ENCODE measurements at places on chromosomes 5 and 9.

DNA sequence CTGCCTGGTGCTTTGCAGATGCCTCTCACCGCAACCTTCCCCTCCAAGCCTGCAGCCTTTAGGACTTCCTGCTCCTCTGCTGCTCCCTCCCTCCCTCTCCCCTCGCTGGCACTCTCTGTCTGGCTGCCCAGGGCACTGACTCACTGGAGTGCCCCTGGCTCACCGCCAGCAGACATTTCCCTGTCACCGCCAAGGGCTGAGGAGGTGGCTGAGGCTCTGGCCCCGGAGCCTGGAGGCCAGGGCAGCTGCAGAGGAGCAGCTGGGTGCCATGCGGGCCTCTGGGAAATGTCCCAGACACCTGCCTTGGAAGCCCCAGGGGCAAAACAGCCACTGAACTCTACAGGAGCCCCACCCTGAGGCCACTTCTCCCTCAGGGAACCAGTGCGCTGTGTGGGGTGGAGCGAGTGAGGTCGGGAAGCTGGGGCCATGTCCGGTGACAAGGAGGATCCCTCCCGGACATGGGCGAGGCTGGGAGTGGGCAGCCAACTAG lies 53.4 kb downstream of the TENT4A start:
- peak; percentile 33 for DNase-seq

DNA sequence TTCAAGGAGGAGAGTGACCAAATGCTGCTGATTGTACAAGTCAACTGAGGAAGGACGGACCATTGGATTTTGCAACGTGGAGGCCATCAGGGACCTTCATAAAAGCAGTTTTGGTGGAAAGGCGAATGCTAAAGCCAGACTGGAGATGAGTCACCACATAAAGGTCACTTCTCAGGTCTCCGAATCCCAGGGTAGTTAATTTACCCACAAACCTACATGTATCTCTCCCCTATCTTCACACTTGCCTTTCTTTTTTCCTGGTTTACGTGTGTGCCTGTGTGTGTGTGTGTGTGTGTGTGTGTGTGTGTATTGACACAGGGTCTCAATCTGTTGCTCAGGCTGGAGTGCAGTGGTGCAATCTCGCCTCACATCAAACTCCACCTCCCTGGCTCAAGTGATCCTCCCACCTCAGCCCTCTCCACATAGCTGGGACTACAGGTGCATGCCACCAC lies 4.6 kb upstream of the CTNNA1 start:
- no peak for DNase-seq

DNA sequence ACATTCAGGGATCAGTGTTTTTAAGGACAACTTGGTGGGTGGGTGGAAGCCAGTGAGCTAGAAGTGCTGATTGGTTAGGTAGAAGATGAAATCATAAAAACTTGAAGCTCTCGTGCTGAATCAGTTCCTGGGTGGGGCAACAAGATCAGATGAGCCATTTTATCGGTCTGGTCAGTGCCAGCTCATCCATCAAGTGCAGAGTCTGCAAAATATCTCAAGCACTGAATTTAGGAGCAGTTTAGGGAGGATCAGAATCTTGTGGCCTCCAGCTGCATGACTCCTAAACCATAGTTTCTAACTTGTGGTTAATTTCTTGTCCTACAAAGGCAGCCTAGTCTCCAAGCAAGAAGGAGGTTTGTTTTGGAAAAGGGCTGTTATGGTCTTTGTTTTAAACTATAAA lies 166.4 kb downstream of the FAM170A start:
- no peak for DNase-seq

DNA sequence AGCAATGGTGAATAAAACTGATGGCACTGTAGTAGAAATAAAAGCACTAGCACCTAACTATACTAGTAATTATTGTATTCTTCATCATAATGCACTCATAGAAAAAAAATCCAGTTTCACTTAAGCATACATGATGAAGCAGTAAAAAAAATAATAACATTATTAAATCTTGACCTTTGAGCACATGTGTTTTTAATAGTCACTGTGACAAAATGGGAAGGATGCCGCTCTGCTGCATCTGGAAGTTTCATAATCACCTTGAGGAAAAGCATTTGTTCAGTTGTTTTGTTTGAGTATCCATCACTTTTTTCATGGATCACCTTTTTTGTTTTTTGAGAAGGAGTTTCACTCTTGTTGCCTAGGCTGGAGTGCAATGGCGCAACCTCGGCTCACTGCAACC lies 13.2 kb downstream of the OR2K2 start:
- no peak for DNase-seq

DNA sequence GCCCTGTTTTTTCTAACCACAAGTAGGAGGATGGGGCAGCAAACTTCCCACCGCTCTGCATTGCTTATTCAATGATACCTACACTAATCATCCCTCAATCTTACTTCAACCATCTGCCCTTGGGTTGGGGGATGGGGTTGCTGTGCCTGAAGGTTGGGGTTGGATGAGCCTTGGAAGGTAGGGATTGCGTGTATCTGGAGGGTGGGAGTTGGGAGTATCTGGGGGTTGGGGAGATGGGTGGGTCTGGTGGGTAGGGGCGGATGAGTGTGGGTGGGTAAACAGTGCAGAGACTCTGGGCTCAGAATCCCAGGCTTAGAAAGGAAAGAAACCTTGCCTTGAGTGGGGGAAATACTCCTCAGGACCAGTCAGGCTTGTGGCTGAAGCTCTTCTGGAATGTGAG lies 467.4 kb downstream of the DIRAS2 start:
- DNase-seq: no peak

- DNase-seq: no peak
These were observed 153.1 kb upstream of the ELL2 start for GRCh38 chr5:96114736-96115135.

DNA sequence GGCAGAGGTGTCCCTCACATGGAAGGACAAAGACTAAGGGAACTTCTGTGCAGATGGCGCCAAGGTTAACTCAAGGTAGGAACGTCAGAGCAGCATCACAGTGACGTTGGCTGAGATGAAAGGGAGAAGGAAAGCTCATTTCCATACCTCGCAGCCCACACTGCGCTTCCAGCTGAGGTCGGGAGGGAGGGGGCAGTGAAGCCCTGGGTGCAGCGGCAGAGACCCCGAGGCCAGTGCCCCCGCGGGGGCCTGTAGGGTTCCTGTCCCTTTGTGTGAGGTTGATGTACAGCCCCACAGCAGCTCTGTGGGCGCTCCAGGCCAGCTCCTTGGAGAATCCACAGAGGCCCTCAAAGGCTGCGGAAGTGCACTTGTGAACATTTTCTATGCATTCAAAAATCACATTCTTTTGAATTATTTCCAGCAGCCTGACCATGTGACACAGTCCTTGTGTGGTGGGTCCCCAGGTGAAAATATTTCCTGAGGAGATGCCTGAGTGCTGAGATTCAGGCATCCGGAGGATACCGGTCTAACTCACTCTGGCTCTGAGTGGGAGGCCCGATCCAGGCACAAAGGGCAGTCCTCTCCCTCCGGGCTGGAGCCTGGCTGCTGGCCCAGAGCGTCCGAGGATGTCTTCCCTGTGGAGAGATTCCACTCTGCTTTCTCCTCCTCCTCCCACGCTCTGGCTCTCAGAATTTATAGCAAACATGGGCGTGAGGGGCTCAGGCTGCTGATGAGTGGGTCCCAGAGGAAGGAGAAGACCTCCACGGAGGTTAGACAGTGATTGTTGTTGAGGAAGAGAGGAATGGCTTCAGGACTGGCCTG lies 150.7 kb downstream of the ICE1 start:
- no peak for DNase-seq

DNA sequence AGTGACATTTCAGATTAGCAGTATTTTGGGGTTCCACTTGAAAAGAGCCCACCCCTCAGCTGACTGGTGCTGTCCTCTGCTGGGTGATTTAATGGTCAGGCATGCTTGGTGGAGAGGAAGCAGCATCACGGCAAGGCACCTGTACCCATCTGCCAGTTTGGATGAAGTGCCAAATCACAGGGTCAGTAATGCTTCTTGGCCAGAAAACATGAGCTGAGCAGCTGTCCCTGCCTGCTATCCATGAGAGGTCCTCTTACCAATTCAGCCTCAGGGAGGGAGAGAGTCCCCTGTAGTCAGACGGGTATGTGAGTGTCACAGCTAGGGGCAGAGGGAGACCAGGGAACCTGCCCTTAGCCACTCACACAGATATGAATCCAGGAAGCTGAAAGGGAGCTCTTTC lies 137.9 kb downstream of the SEC61B start:
- no peak for DNase-seq

DNA sequence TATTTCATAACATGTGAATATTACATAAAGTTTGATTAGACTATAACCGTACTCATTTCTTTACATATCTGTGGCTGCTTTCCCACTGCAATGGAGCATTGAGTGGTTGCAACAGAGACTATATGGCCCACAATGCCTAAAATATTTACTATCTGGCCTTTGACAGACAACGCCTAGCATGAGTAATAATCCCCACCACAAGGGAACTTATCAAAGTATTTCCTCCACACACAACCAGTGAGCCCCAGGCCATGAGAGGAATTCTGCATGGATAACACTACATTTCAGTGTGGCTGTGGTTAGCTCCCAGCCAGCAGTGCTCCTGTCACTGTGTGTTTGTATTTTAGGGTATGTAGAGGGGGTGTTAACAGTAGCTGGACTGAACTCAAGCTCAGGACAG lies 54.8 kb downstream of the FAM81B start:
- DNase-seq: no peak

- no peak for DNase-seq
These were observed 485.7 kb upstream of the TUSC1 start for GRCh38 chr9:26163931-26164330.

GRCh38 chr9:137611623-137612609 lies 6.4 kb downstream of the ARRDC1 start:
- peak; percentile 38 for DNase-seq
